HCT116 (cell line): ENCODE measurements at places on chromosomes 5 and 9. TPM values are rescaled to one million over a fixed set of nuclear protein-coding genes. Genes with fewer than 3 reads are reported as not detected.
A peak's percentile ranks its signal among the peaks of the same experiment; 100 is the strongest.

DNA sequence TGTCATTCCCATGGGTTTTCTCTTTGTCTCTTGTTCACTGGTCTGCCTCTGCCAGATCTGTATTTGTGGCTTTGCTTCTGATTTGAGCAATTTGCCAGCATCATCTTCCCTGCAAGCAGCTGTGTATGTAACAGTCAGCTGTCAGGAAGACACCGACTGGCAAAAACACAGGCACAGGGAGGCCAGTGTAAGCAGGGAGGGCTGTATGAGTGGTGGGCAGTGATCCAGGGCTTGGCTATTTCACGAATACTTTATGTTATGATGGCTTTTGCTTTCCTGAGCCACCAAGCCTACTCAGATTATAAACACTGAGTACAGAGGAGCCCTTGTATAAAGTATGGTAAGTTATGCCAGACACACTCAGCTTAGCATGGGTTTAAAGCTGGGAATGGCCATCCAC lies 11.6 kb downstream of the BNIP1 start:
- H3K4me1 ChIP-seq = no peaks in the 10 kb centered on the region
- DNase-seq = no peak
- peaks cover 12% of the 10 kb centered on the region; the same call in 1 of the 2 replicates for H3K36me3 ChIP-seq
- H3K27me3 ChIP-seq = no peaks in the 10 kb centered on the region

DNA sequence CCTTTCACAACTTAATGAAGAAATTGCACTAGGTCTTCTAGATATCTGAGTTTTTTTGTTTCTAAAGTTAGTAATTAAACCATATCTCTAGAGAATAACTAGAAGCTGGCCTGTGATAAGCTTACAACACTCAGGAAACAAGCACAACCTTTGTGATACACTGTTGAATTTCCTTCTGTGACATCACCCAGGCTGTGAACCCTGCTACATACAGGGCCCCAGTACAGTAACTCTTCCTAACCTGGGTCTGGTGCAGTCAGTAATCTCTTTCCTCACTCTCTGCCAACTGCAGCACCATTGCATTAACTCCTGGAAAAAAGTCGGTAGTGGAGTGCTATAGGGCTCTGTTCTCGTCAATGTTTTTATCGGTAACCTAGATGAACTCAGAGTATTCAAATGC lies 10.6 kb upstream of the IGFBPL1 start:
- no peak for DNase-seq
- no peak overlapping the region for H3K27ac ChIP-seq
- no peak overlapping the region for H3K4me3 ChIP-seq
- H3K36me3 ChIP-seq = no peaks in the 10 kb centered on the region

GRCh38 chr9:7287065-7287464 lies 512.5 kb downstream of the DMAC1 start:
- H3K27me3 ChIP-seq = peaks cover 25% of the 10 kb centered on the region
- H3K36me3 ChIP-seq = no peaks in the 10 kb centered on the region
- no peaks in the 10 kb centered on the region for H3K4me1 ChIP-seq

DNA sequence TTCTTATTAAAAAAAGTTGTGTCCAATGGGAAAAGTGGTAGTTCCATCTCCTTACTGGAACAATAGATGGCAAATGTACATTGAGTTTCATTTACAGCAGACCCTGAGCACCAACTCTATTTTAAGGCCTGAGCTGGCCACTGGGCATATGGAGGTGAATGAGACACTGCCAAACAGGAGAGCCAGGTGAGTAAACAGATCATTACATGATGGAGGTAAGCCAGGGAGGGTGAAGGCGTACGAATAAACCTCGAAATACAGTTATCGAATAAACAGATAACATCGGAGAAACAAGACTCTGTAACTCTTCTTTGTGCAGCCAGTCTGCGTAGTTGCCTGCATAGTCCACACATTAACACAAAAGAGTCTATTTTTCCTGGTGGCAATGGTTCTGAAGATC lies 446.4 kb upstream of the KLF4 start:
- no peaks in the 10 kb centered on the region for H3K4me1 ChIP-seq
- no peak overlapping the region for H3K4me3 ChIP-seq
- no peak for DNase-seq
- no peaks in the 10 kb centered on the region for H3K36me3 ChIP-seq

- H3K36me3 ChIP-seq = no peaks in the 10 kb centered on the region
- peaks cover 6% of the 10 kb centered on the region; the same call in 1 of the 2 replicates for H3K27me3 ChIP-seq
- no peaks in the 10 kb centered on the region for H3K4me1 ChIP-seq
Measured at GRCh38 chr5:10333154-10334006, 20.1 kb upstream of the MARCHF6 start.

GRCh38 chr5:78569441-78569840 lies 79.1 kb downstream of the LHFPL2 start:
- H3K4me3 ChIP-seq = no peak overlapping the region
- H3K4me1 ChIP-seq = peaks cover 5% of the 10 kb centered on the region; the same call in 1 of the 2 replicates
- no peak overlapping the region for H3K27ac ChIP-seq
- DNase-seq = no peak
- H3K36me3 ChIP-seq = no peaks in the 10 kb centered on the region

DNA sequence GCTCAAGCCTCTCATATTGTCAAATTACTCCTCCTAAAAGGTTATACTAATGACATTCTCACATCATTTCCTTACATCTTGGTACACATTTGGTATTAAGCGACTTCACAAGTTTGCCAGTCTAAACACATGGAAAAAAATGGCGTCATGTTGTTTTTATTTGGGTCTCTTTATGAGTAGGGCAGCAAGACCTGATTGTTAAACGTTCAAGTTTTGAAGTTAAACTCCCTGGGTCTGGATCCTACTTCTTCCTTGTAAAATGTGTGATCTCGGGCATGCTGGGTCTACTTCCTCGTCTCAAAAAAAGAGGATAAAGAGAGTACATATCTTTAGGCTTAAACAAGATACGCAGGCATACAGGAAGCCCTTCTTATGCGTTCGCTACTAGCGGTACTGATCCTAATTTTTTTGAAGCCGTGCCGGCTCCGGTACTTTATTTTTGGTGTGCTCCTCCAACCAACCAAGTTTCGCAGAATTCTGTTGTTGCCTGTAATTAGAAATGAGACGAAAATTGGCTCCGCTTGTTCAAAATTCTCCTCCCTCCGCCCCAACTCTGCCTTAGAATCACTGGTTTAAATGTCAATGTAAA lies 596 bp upstream of the CDC37L1 start:
- no peak for DNase-seq
- peak overlapping the region; percentile 88 for H3K27ac ChIP-seq
- H3K36me3 ChIP-seq = no peaks in the 10 kb centered on the region
- H3K4me1 ChIP-seq = peaks cover 23% of the 10 kb centered on the region
- H3K4me3 ChIP-seq = peak overlapping the region; percentile 87

DNA sequence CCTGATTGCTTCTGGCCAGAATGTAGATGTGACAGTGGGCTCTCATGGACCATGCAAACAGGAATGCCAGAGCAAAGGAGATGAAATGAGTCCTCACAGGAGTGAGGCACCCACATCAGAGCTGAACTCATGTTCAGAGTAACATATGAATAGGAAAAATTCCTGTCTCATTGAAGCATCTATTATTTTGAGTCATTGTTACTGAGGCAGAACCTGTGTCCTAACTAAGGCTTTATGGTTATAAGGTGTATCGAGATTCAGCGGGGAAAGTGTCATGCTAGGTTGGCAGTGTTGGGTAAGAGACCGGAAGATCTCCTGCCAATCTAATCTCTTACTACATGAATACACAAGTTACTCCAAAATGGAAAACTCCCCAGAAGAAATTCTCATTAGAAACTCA lies 304.1 kb downstream of the TRPM3 start:
- H3K4me1 ChIP-seq = no peaks in the 10 kb centered on the region
- H3K36me3 ChIP-seq = no peaks in the 10 kb centered on the region
- no peak for DNase-seq
- peaks cover 32% of the 10 kb centered on the region for H3K27me3 ChIP-seq
- no peak overlapping the region for H3K27ac ChIP-seq
- H3K4me3 ChIP-seq = no peak overlapping the region

DBH gene
- total RNA-seq = not detected

LCN12 gene
- total RNA-seq = 4.2 TPM

SLC9A3 gene
- 1.5 TPM for total RNA-seq

PSIP1 gene
- total RNA-seq = 99.1 TPM
